Activated naive CD8-positive, alpha-beta T cell treated with anti-CD3 and anti-CD28 coated beads, Interleukin-2, amount 10 ng/mL, durations not matched to agents 7 days and 5 days (primary cell): ENCODE measurements at places on chromosomes 12 and 14.

DNA sequence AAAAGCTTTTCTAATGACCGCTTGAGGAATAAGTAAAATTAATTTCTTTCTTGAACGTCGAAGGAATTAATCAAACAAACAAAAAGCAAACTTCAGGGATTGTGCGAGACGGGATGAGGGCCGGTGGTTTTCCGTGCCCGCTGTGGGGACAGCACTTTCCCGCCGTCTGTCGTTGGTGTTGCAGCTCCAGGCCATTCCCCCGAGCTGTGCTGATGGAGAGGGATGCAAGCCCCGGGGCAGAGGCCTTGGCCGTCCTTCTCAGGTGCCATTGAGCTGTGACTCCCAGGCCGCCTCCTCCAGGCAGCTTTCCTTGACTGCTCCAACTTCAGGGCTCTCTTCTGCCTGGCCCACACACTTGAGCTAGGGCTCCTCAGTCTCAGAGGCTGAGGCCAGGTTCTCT is 109.0 kb upstream of the C14orf180 start:
- no peak overlapping the region for H3K4me3 ChIP-seq
- no peak for DNase-seq
- H3K4me1 ChIP-seq = no peaks in the 10 kb centered on the region
- no peaks in the 10 kb centered on the region for H3K36me3 ChIP-seq

DNA sequence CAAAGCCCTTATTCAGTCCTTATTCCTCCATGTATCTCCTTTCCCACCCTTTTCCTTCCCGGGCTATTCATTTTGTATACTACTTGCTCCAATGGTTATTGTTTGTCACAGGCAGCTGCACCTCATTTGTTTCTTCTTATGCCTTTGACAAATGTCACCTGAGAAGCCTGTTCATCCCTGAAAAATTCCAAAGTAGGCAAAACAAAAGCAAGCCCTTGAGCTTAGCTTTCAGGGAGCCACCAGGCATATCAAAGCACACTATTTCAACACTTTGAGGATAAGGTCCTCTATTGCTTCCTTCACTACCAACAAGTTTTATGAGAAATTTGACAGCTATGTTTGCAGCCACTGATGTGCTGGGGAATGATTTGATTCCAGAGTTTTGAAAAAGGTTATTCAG is 738.7 kb upstream of the LMO3 start:
- H3K4me1 ChIP-seq = no peaks in the 10 kb centered on the region
- H3K4me3 ChIP-seq = no peak overlapping the region
- no peaks in the 10 kb centered on the region for H3K36me3 ChIP-seq
- no peak for DNase-seq

- no peaks in the 10 kb centered on the region for H3K27me3 ChIP-seq
- no peak for DNase-seq
Measured at GRCh38 chr12:101707131-101707782, 9.8 kb downstream of the CHPT1 start.

GRCh38 chr14:28297559-28297958 is 469.0 kb upstream of the FOXG1 start:
- no peak for DNase-seq
- H3K4me3 ChIP-seq = no peak overlapping the region
- H3K36me3 ChIP-seq = no peaks in the 10 kb centered on the region
- no peaks in the 10 kb centered on the region for H3K27me3 ChIP-seq
- no peaks in the 10 kb centered on the region for H3K4me1 ChIP-seq

GRCh38 chr12:50633955-50634354 is 129.2 kb downstream of the DIP2B start:
- no peak overlapping the region for H3K27ac ChIP-seq
- H3K4me3 ChIP-seq = no peak overlapping the region
- peaks cover 16% of the 10 kb centered on the region for H3K4me1 ChIP-seq
- peaks cover 13% of the 10 kb centered on the region for H3K36me3 ChIP-seq
- no peaks in the 10 kb centered on the region for H3K27me3 ChIP-seq

GRCh38 chr12:97404543-97404942 is 58.1 kb upstream of the RMST start:
- H3K36me3 ChIP-seq = no peaks in the 10 kb centered on the region
- no peak for DNase-seq
- H3K4me3 ChIP-seq = no peak overlapping the region
